Stimulated activated CD8-positive, alpha-beta memory T cell treated with anti-CD3 and anti-CD28 coated beads, Interleukin-4, amount 100 ng/mL, for 4 hours (primary cell): ENCODE measurements at places on chromosomes 1 and 21.

DNA sequence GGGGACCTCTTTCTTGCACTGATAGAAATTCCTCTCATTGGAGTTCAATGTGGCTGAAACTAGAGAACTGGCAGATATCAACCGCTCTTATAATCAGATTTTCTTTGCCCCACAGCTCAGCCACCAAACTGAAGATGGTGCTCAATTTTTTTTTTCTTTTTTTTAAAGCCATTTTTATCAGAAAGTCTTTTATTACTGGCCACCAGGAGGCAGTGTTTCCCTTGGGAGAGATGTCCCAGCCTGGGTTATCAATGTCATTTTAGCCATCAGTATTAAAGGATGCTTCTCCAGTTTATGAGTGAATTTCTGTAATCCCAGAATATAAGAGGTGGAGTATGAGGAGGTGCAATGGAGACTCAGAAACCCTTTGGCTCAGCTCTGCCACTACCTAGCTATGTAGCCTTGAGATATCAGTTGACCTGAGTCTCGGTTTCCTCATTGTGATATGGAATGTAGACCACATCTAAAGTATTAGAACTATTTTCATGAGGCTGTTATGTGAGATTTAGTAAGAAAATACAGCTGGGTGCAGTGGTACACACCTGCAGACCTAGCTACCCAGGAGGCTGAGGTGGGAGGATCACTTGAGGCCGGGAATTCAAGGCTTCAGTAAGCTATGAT lies 27.6 kb downstream of the CD244 start:
- DNase-seq: no peak

GRCh38 chr1:91564888-91565701 lies 64.4 kb downstream of the CDC7 start:
- DNase-seq: no peak

DNA sequence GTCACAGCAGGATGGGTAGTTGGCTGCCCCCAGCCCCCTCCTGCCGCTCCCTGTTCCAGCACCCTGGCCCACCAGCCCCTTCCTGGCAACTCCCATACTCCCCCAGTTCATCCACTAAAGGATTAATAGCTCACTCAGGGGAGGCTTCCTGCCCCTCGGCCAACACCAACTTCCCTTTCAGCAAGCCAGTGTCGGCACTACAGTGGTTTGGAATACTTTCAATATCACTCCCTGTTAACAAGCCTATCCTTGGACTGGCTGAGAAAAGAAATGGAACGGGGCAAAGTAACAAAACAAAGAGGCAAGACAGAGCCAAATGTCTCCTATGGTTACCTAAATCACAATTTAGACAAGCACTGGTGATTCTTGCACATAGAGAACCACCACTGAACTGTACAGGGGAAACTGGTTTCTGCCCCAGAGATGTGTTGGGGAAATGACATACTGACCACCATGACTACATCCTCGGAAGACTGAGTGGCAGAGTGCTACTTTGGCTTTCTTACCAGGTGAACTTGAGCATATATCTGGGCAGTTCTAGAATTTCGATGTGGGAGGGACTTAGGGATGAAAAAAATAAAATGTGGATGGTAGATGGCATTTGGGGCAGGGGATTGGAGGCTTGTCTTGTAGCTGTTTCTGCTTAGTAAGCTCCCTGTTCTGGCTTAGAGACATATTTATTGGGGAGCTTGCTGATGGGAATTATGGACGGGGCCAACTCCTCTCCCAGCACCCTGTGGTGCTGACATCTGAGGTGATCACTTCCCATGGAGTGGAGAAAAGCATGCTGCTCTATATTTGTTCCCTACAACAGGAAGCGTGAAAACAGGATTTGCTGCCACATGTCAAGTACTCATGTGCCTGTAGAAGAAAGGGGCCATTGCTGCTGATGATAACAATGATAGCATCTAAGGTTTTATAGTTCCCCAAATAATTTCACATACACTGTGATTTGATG lies 7.1 kb upstream of the CAPN2 start:
- no peak for DNase-seq

- DNase-seq: no peak
Measured at GRCh38 chr21:42532466-42533181, 19.0 kb downstream of the SLC37A1 start.

DNA sequence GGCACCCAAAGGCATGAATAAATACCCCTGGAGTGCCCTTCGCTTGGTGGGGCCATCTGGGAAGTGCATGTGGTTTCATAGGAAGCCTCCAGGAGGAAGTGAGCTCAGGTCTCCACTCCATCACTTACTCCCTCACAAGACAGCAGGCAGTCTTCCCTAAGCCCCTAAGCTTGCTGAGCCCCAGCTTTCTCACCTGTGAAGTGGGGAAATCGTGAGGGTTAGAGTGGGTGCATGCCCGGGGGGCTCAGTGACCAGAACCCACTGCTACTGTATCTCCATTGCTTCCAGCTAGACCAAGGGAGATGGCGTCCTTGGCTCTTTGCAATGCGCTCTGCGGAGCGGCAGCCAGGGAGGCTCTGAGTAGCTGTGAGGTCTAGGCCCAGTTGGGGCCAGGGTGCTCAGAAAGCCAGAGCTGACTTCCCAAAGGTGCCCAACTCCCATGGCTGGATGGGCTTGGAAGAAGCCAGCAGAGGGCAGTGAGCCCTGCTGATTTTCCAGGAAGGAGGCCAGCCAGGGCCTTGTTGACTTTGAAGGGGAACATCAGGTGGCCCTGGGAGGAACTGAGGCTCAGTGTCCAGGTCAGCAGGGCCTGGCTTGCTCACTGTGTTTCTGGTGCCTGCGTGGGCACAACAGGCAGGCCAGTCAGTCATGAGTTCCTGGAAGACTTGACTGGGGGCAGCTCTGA lies 27.3 kb downstream of the CDCP2 start:
- no peak for DNase-seq

- no peak for DNase-seq
Measured at GRCh38 chr21:43196826-43197225, 28.0 kb downstream of the CRYAA start.

DNA sequence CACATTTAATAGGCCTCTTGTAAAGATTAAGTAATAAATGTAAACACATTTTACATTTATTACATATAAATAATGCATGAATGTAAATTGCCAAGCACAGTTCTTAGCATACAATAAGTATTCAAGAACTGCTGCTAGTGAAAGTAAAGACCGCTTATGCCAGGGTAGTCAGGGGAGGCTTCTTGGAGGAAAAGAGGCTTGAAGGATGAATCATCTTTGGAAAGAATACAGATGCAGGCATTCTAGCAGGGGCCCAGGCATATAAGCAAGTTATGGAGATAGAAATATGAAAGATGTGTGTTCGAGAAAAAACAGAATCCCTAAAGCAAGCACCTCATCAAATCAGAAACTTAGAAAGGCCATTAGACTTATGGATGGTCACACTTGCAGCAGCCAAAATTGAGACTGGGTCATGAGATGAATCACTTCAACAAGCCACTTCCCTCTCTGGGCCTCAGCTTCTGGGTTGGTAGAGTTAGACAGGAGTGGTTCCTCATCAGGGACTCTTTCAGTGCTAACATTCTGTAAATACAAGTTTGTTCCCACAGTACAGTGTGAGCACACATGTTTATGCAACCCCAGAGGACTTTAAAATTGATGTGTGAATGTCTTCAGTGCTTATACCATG lies 79.8 kb upstream of the ROR1 start:
- DNase-seq: no peak

- no peak for DNase-seq
Measured at GRCh38 chr1:111515291-111516004, 12.0 kb upstream of the ADORA3 start.

DNA sequence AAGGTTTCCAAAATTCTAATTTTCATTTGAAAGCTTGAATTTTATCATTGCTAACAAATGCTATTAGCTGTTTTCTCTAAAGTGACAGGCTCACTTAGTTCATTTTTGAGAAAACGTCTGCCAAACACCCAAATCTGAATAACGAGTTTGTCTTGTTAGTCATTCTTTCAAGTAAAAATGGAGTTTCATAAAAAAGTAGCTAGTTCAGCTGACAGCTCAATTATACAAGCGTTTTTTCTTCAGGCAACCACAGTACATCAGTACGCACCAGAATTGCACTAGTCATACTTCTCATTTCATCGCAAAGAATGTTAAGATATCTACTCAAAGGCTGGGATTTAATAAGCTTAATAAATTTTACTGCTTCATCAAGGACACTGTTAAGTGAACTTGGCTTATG lies 72.3 kb upstream of the SLFNL1 start:
- DNase-seq: no peak

DNA sequence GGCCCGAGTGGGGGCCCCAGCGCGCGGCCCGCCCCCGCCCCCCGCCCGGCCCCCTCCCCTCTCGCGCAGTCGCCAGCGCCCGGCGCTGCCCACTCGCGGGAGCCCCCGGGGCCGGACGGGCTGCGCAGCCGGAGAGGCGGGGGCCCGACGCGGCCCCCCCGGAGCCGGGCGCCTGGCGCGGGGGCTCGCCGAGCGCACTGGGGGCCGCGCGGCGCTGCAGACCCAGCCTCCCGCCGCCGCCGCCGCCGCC lies 146 bp upstream of the ZNF362 start:
- DNase-seq: no peak

GRCh38 chr1:30161953-30162352 lies 561.4 kb downstream of the MATN1 start:
- DNase-seq: no peak

DNA sequence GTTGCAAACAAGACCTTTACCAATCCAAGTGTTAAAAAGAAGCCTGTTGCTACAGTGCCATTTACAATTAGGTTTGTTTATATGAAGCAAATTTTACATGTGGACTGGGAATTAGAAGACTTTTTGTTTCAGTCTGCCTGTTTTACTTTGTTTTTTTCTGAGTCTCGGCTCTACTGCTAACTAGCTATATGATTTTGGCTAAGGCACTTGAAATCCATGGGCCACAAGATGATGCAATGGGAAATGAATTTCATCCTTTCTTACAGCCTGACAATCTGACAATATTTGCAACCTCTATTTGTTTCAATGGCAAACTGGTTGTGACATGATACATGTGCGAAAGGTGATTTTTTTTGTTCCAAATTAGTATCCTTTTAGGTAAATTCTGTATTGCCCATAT lies 3.7 kb upstream of the PEX11B start:
- DNase-seq: no peak

GRCh38 chr1:238205045-238205662 lies 314.4 kb upstream of the ZP4 start:
- DNase-seq: no peak

DNA sequence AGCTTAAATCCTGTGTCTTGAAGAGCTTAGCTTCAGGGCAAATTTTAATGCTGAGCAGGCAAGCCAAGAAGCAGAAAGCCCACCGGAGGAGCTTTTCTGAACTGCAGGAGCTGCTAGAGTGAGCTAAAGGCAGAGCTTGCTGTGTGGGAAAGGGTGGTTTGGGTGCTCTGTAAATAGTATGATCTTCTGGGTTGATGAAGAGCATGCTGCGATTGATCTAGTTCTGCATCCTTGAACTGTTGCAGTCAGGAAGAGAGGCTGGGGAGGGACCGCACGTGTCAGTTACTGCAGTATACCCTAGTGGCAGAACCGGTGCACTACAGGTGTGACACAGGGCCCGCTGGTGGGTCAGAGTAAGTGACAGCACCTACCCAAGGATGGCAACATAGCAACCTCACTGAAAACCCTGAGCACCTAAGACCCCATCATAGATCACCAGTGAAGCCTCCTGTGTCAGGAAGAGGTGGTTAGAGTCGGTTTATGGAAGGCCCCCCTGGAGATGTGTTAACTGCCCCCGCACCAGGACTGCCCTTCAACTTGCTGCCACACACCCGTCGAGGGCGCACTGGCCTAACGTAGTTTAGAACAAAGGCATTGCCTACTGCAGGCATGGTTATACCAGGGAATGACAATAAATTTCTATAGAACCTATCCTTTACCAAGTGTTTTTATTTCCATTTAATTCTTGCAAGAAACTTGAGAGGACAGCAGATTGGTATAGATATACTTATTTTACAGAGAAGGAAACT lies 146.0 kb upstream of the KIAA0040 start:
- DNase-seq: peak; percentile 28

- no peak for DNase-seq
Measured at GRCh38 chr1:232853994-232854797, 49.0 kb downstream of the MAP10 start.

DNA sequence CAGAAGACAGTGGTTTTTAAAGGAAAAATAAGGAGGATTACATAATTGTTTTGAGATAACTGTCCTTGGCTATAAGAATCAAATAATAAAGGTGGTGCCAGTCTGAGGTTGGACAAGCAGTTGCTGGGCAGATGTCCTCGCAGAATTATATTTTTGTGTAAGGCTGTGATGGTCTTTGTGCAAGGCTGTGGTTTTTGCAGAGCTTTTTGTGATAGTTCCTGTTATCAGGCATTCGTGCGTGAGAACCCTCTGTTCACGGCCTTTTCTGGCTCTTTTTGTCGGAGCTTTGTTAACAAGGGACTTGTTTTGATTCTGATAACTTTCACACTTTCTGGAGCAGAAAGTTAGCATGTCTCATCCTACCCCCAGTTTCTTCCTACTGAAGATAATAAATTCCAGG lies 33.4 kb downstream of the SH3BP5L start:
- no peak for DNase-seq

GRCh38 chr1:51960262-51960661 lies 30.2 kb downstream of the RAB3B start:
- DNase-seq: no peak

DNA sequence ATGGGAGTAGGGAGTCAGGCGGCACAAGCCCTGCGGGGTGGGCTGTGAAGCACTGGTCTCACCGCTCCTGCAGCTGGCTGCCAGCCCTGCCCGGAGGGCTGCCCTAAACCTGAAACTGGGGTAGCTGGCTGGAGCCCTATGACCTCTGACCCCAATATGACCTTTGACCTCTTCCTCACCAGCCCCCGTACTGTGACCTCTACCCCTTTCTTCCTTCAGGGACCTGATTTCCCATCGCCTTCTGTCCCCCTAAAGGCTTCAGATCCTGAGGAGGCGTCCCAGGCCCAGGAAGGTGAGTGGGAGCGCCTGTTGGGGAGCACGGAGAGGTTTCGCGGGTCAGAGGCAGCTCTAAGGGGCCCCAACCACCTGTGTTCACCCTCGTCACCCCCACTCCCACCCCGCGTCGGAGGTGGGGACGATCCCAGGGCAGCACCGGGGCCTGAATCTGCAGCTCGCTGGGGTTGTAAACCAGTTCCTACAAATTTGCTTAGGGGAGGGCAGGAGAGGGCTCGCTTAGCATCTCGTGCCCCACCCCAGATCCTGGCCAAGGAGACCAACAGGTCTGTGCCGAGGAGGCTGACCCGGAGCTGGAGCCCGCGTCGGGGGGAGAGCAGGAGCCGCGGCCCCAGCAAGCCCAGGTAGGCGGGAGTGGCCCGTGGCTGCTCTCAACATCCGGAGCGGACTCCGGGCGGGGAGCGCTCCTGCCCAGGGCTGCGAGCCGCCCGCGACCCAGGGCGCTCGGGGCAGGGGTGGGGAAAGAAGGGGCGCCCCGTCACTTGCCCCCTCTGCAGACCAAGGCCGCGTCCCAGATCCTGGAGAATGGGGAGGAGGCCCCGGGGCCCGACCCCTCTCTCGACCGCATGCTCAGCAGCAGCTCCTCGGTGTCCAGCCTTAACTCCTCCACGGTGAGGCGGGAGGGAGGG lies 7.3 kb downstream of the SYTL1 start:
- DNase-seq: no peak

- no peak for DNase-seq
Measured at GRCh38 chr1:36484099-36484498, 1.4 kb upstream of the CSF3R start.
